Motor neuron (in vitro differentiated cells): ENCODE measurements at places on chromosomes 4 and X. TPM values are rescaled to one million over a fixed set of nuclear protein-coding genes. Genes with fewer than 3 reads are reported as not detected.

HSFX2 gene
- 1.0 and 1.8 TPM in 2 replicates for total RNA-seq

TRPC5OS gene
- not detected in 2 replicates for total RNA-seq

FATE1 gene
- total RNA-seq: not detected in 2 replicates

ARMCX2 gene
- 53.1 and 59.0 TPM in 2 replicates for total RNA-seq

DOK7 gene
- total RNA-seq: 1.1 and 2.1 TPM in 2 replicates

RNF212 gene
- 2.7 and 8.4 TPM in 2 replicates for total RNA-seq

TRIM60 gene
- total RNA-seq: not detected in 2 replicates

STIM2 gene
- 26.9 and 36.8 TPM in 2 replicates for total RNA-seq

VSIG4 gene
- total RNA-seq: 0.42 TPM in 1 of 2 replicates, not detected in the other

ZFP92 gene
- total RNA-seq: 0.10 TPM in 1 of 2 replicates, not detected in the other

- no peak for ATAC-seq
Measured at GRCh38 chrX:139112432-139112831, 400.9 kb upstream of the FGF13 start.

DNA sequence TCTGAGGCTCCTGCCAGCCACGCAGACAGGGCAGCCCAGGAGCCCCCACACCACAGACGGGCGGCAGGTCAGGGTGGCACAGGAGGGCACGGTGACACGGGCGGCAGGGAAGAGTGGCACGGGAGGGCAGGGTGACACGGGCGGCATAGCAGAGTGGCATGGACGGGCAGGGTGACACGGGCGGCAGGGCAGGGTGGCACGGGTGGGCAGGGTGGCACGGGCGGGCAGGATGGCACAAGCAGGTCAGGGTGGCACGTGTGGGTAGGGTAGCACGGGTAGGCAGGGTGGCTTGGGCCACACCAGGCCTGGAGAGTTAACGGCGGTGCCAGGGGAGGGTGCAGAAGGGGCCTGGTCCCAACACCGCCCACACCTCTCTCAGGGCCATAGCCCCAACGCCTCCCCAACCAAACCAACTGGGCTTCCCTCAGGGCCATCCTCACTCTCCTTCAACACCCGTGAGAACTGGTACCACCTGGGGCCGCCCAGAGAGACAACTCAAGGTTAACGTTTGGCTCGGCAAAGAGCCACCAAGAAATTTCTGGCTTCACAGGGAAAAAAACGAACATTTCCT, 3.4 kb downstream of the CTBP1 start:
- ATAC-seq: no peak

GRCh38 chrX:118717678-118718391, 9.6 kb upstream of the IL13RA1 start:
- no peak for ATAC-seq

- ATAC-seq: no peak
Measured at GRCh38 chr4:36241771-36242170, 2.5 kb downstream of the ARAP2 start.

GRCh38 chr4:111537871-111538270, 607.4 kb upstream of the FAM241A start:
- no peak for ATAC-seq

DNA sequence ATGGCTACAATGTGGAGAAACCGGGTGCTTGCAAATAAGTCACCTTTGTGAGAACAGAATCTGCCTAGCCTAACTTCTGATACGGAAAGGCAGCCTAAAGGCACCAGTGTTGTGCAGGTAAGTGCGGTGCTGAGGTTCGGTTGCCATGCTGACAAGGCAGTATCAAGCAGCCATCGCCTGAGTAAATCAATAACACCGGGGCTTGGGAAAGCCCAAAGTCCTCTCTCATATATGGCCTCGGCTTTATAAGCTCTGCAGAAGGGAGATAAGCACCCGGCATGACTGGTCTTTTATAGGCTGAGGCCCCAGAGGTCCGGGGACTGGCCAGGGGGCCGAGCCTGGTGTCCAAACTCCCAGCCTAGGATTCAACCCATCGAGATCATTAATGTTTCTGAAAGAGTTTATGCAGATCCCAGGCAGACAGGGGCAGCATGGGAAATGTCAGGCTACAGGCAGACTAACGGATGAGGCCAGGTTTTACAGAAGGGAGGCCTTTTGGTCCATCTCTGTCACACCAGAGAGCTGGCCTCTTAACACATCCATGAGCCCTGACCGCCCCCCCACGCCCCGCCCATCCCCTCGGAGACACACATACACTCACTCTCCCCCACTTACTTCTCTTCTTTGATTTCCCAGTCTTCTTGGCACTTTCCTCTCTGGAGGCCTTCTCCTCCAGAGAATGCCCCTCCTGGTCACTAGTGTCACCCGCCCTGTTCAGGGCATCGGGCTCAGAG, 38.5 kb downstream of the ELF4 start:
- ATAC-seq: no peak

GRCh38 chr4:89403826-89404225, 96.2 kb upstream of the GPRIN3 start:
- no peak for ATAC-seq

GRCh38 chr4:112245383-112245782, 13.8 kb downstream of the AP1AR start:
- ATAC-seq: no peak

DNA sequence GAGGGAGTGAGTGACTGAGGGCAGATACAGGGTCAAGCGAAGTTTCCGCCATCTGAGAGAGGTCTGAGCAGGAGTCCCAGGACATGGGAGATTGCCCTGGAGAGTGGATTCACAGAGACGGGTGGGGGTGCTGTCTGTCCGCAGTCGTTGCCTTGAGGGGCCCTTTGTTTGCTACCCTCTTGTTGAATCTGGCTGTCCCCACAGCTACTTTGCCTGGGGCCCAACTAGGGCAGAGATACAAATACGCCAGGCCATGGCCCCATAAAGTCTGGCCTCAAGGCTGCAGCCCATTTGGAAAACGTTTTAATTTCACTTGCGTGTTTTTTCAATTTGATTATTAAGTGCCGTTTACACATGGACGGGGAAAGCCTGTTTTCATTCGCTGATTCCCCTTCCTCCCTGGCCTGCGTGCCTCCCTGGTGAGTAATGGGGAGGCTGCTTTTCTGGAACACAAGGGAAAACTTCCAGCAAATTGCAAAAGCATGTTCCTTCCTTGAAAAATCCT, 134.4 kb downstream of the SMIM20 start:
- no peak for ATAC-seq

GRCh38 chr4:77927991-77928925, 65.6 kb downstream of the MRPL1 start:
- no peak for ATAC-seq

GRCh38 chrX:149982310-149982709, 44.0 kb upstream of the EOLA2 start:
- peak; percentile 41 for ATAC-seq

GRCh38 chrX:135541351-135541750, 20.9 kb downstream of the INTS6L start:
- ATAC-seq: no peak

GRCh38 chr4:25676221-25676620, 20.6 kb downstream of the SLC34A2 start:
- no peak for ATAC-seq

DNA sequence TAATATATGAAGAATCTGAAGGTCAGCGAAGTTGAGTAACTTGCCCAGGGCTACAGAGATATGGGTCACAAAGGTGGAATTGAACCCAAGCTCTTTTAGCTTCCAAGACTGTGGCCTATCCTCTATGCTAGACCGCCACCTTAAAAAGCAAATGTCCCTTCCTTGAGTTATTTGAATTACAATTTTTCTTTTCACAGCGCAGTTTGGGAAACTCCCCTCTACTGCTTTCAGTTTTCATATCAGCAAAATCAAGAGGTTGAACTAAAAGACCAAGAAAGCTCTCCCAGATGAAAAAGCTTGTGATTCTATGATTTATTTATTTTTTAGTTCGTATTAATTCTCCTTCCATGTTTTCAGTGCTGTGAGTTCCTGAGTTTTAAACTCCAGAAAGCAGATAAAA, 174.5 kb upstream of the C1QTNF7 start:
- no peak for ATAC-seq

GRCh38 chrX:53256446-53257041, 24.8 kb downstream of the IQSEC2 start:
- peak; percentile 84 for ATAC-seq

DNA sequence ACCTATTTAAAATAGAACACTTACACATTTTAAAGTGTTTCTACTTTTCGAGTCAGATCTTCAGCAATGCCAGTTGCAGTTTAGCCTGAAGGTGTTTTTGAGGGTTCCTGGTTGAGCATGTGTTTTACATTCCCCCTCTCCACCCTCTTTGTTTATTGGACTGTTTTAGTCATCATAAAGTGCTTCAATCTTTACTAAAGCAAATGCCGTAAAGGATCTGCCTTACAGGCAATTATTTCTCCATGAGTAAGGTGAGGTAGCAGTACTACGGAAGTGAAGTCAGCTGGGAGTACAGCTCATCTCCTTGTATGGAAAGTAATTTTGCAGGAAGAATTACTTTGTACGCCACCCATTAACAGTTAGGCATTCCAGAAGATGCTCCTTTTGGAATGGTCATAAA, 36.9 kb downstream of the PDLIM5 start:
- no peak for ATAC-seq

DNA sequence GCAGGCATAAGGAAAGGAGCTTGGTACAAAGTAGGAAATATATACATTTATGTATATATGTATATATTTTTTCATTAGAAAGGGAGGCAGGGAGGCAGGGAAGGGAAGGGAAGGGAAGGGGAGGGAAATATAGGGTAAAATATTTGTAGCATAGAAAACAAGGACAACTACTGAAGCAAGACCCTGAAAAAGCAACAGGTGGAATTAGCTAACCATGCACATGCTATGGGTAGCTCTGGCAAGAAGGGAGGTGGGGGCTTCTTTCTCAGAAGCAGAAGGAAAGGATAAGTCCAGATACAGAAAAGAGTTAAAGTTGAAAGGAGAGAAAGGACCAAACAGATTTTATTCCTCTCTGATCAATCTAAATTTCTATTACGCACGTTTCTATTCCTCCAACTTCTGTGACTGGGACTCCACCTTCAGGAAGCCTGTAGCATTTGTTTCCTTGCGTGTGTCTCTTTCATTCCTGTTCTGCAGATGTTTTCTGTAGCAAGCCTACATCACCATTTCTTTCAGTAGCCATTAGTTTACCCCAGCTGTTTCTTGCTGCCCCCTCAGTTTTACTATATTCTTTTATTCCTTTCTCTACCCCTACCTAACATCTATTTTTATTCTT, 82.9 kb downstream of the OR13H1 start:
- no peak for ATAC-seq

DNA sequence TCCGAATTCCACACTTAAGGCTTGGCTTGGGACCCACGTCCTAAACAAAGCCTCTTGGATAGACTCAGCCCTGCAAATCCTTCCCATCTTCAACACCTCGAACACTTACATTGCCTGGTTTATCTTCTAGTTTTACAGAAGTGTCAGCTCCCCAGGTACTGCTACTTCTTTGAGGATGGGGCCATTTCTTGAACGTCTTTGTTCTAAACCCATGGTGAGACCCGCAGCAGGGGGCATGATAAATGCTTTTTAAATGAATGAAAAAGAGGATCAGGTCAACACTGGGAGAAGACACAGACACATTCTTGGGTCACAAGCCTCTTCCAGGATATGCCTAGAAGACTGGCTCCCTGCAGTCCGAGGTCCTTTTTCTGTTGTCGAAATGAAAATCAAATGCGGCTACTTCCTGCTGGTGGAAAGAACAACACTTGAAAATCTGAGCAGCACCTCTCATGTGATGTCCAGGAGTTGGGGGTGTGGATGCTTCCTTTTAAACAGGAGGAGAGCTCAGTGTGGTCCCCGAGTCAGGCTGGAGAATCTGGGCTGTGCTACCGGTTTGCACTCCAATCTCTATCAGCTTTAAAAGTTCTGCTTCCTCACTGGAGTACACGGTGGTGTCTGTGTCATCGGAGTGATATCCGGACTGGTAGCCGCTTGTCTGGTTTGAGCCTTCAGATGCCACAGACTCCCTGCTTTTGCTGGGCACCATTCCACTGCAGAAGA, 45.8 kb downstream of the KDR start:
- ATAC-seq: no peak

- ATAC-seq: no peak
Measured at GRCh38 chr4:106316773-106317409, 541 bp downstream of the AIMP1 start.

DNA sequence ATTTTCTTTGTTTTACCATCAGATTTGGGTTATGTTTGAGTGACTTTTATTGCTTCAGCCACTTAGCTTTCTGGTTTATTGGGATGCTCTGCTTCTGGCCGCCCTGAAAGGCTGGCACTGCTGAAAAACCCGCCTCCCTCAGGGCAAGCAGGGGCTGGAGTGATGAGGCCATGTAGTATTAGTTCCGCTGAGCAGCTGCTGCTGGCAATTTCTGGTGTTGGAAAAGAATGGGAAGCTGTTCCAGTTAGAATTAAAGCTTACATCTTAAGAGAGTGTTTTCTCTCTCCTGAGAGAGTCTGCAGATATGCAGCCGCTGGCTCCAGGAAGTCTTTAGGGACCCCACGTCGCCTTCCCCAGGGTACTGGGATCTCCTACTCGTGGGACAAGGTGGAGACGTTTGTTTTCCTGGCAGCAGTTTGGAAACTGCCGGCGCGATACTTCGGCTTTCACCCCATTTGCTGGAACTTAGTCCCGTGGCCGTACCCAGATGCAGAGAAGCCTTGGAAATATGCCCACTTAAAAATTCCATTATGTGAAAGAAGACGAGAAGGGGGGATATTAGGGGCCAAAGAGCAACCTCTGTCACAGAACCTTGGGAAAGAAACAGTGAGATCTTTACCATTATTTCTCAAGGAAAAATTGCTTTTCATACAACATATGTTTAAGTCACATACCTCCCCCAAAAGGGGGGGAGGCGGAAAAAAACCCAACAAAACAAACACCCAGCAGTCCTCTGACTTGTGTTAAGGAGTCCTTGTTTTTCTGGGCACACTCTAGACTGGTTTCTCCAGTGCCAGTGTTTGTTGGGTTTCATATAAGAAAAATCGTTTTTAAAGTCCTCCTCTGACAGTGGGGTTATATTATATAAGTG, 72.6 kb downstream of the TMEM131L start:
- no peak for ATAC-seq

DNA sequence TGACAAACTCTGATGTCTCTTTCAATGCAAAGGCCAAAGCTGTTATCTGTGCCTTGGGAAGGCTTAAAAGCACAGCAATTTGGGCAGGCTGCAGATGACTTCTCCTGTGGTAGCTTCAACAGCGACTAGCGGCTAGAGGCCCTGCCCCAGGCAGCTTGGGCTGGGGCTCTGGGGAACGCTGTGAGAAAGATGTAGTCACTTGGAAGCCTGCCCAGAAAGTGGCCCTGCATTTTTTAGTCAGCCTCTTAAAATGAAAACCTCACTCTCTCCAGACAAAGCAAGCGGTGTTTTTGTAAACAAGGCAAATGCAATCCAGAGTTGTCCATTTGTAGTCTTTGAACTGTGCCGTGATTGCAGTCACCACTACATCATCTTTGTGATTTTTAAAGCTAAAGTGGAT, 27.5 kb downstream of the PCYT1B start:
- peak; percentile 70 for ATAC-seq

DNA sequence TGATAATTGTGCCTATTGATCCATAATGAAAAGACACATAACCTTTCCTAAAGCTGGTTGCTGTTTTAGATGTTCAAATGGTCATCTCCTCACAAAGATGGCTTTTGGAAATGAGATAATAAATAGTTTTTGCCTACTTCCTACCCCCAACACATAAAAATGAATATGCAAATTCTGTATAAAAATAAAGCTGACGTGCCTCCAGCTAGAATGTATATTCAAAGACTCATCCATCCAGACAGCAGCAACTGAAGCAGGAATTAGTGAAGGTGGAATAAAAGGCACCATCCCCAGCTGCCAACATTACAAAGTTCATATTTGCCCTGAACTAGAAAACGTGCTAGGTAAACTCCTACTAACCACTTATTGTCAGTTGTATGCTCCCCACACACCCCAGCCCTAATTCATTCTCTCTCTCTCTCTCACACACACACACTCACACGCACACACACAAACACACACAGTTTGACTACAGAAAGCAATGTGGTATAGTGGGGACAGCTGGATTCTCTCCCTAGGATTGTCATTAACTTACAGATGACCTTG, 53.6 kb downstream of the PCDH19 start:
- peak; percentile 23 for ATAC-seq
